Left lung (tissue), 14 donors: ENCODE measurements at places on chromosomes 1 and 21. TPM values are rescaled to one million over a fixed set of nuclear protein-coding genes. Genes with fewer than 3 reads are reported as not detected.

Gene MINDY1
- polyA plus RNA-seq: 49.6 TPM

Gene ALPL
- polyA plus RNA-seq: 2.1 TPM

Gene HES4
- polyA plus RNA-seq: 4.4 TPM

DNA sequence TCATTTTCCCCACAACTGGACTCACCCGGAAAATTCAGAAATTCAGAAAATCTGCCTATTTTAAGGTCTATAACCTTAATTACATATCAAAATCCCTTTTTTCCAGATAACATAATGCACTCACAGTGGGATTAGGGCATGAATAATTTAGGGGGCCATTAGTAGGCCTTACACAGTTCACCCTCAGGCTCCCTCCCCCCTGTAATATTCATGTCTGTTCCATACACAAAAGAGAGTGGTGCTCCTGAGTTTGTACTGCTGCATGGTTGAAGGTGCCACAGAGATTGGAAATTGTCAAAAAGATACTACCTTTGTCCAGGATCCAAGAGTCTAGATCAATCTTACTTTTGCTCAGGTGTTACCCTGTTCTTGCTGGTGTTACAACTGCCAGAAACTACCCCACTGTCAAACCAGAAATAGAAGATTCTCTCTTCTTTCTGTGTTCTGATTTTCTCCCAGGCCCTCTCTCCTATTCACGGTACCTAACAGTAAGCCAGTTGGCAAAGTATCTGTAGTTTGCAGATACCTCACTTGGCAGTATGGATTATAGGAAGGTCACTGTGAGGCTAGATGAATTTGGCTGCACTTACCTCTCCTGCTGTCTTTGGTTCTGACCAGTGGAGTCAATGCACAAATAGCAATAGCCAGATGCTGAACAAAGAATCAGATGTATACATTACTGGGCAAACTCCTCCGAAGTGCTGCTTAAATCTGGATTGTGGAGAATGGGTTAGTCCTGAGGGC lies 53.2 kb downstream of the C1orf198 start:
- H3K4me3 ChIP-seq: no peak overlapping the region
- no peaks in the 10 kb centered on the region for H3K27me3 ChIP-seq
- no peak for DNase-seq
- H3K27ac ChIP-seq: no peak overlapping the region

GRCh38 chr1:119504831-119505230 lies 2.2 kb upstream of the HSD3B1 start:
- H3K27me3 ChIP-seq: no peaks in the 10 kb centered on the region
- H3K27ac ChIP-seq: no peak overlapping the region
- H3K4me3 ChIP-seq: no peak overlapping the region
- DNase-seq: no peak

DNA sequence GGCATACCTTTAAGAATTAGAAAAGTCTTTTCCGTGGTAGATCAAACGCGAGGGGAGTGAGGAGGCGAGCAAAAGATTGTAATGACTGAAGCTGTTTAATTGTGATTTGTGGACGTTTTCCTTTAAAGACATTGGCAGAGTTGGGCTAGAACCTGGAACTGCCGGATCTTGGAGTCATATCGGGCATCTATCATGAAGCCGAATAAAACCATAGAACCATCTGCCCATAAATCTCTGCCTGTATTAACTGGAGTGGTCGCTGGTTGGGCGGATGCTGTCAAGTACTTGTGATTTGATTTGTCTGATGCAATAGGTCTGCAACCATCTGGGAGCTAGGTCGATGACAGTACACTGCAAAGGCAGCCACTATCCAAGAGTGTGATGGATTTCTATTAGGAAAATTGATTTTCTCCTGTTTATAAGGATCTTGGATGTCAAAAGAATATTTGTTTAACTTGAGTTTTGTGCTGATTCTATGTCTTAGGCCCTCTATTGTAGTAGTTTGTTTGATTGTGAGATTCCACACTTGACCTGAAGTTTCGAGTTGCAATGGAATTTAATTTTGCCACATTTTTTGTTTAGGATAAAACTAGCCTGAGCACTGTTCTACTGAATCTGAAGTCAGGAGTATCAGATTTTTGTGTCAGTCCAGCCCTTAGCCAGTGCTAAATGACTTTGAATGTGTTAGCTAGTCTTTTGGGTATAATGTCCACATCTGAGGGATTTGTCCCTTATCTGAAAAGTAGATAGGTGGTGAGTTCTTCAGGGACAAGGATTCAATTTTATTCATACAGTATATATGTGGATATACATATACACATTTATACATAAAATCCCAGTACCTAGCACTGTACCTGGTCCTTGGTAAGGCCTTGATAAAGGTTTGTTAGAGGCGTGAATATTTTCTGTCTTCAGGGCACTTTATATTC lies 1.2 kb downstream of the SARS1 start:
- H3K27me3 ChIP-seq: no peaks in the 10 kb centered on the region
- H3K36me3 ChIP-seq: peaks cover 7% of the 10 kb centered on the region
- H3K4me3 ChIP-seq: peak overlapping the region; percentile 96

DNA sequence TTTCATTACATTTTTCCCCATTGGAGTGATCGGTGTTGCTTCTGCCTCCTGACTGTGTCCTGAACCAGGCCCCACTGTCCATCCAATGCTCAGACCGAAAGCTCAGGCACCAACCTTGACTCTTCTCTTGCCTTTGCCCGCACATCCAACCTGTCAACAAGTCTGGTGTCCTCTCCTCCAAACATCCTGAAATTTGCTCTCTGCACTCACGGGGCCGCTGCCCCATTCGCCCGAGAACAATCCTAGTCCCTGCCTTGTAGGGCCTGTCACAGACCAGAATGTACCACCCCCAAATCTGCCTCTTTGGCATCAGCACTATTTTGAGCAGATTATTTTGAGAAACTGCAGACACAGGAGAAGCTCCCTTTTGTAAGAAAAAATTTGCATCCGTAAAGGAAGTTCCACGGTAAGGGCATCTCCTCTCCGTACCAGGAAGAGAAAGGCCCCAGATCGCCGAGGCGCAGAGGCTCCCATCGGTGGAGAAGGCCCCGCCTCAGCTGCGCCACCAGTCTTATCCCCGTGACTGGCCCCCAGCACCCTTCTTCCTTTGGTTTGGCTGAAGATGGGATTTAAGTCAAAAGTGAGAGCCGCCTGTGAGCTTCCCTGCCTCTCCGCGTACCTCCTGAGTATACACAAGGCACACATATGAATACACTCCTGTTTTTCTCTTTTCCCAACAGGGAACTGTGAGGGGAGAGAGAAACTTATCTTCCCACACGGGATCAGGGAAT lies 7.1 kb downstream of the MORN1 start:
- peaks cover 6% of the 10 kb centered on the region for H3K4me1 ChIP-seq
- no peaks in the 10 kb centered on the region for H3K27me3 ChIP-seq
- H3K27ac ChIP-seq: no peak overlapping the region
- DNase-seq: peak; percentile 24

DNA sequence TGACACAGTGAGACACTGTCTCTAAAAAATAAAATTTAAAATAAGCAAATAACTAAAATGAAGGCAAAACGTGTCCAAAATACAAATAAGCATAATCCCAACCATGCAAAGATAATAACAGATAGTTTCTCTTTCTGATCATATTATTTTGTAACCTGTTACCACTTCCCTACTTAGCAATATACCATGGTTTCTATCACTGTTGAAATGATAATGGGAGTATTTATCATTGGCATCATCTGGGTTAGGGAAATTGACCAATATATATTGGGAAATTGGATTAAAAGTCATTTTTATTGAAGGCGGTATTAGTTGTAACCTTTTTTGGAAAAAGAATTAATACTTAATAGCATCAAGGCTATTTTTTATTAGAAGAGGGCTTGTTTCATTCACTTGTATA lies 47.0 kb downstream of the USP25 start:
- H3K4me3 ChIP-seq: no peak overlapping the region
- no peak for DNase-seq
- H3K4me1 ChIP-seq: peaks cover 22% of the 10 kb centered on the region

DNA sequence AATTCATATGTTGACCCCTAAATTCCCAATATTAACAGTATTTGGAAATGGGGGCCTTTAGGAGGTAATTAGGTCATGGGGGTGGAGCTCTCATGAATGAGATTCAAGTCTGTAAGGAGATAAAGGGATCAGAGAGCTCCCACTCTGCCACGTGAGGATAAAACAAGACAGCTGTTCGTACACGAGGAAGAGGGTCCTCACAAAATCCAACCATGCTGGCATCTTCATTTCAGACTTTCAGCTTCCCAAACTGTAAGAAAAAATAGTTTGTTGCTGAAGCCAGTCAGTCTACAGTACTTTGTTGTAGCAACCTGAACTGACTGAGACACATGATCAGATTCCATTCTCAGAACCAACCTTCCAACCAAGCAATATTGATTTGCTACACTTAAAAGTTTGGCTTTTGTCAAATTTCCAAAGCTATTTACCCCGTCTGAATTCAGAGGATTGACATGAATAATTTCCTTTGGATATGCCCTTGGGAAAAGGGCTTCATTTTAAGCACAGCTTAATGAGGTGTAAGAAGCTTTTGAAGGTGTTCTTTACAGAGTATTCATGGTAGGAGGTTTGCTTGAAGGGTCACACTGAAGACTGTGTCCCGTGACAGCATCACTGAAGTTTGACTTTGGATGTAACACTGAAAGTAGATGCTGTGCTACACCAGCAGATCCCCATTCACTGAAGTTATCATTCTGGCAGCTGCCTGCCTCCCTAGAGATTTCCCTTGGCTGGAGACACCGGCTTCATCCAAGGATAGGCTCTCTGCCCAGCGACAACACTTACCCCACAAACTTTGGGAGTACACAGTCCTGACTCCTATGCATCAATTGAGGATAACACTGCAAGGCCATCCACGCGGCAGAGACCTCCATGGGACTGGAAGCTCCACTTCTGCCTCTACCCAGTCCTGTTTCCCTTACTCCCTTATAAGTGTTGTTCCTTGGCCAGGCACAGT lies 4.9 kb upstream of the OMA1 start:
- H3K4me1 ChIP-seq: no peaks in the 10 kb centered on the region
- H3K36me3 ChIP-seq: no peaks in the 10 kb centered on the region
- no peaks in the 10 kb centered on the region for H3K27me3 ChIP-seq
- H3K4me3 ChIP-seq: no peak overlapping the region
- DNase-seq: peak; percentile 54

DNA sequence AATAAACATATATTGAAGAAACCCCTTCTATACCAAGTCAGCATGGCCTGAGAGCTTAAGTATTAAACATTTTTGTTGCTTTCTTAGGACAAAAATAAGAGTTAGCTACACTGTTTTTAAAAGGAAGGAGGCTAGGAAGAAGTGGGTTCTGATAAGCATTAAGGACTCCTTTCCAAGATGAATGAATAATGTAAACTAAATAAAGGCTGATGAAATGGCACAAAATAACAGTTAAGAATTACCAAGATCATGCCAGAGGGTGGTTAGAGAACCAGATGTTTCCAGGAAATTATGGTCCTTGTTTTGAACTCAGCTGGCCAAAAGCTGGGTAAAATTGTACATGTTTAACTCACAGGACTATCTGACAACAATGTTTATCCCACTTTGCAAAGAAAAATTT lies 114.1 kb upstream of the ETS2 start:
- H3K36me3 ChIP-seq: no peaks in the 10 kb centered on the region
- H3K4me3 ChIP-seq: no peak overlapping the region
- H3K4me1 ChIP-seq: no peaks in the 10 kb centered on the region
